GM23248 (cell line): ENCODE measurements at places on chromosomes 12 and 14.
A peak's percentile ranks its signal among the peaks of the same experiment; 100 is the strongest.

GRCh38 chr14:85576218-85576617 is 46.3 kb downstream of the FLRT2 start:
- peak; percentile 60 for DNase-seq

- peak; percentile 98 for DNase-seq
These were observed 1.1 kb upstream of the NFATC4 start for GRCh38 chr14:24366721-24367513.

- no peak for DNase-seq
These were observed at the start of gene TAS2R20 for GRCh38 chr12:10998204-10998603. TSS of gene TAS2R20 (minus strand) at chr12:10998304. CDS start at chr12:10997875, 429 bp downstream.

GRCh38 chr14:91315844-91316267 is 71.4 kb upstream of the GPR68 start:
- no peak for DNase-seq

- DNase-seq, result peak; percentile 46
These were observed 1.1 kb upstream of the PPP1R13B start for GRCh38 chr14:103848175-103849077.

- DNase-seq, result no peak
These were observed 4.1 kb downstream of the RDH16 start for GRCh38 chr12:56953314-56953713.

GRCh38 chr12:124443931-124444712 is 123.3 kb downstream of the NCOR2 start:
- DNase-seq, result no peak

DNA sequence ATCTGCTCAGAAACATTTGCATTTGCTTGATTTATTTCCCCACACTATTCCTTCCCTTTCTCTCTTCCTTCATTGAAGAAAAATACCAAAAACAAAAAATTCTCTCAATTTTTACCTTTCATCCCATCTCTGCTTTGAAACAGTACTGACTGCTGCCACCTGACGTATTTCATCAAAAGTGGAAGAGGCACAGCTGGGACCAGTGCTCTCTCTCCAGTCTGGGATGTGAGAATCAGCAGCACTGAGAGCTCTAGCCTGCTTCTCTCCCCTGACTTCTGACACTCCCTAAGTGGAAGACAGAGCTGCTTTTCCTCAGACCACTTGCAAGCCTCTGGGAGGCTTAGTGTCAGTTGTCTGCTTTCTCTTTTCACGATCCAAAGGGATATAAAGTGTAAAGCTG is 36.9 kb downstream of the TTLL5 start:
- no peak for DNase-seq

- peak; percentile 87 for DNase-seq
These were observed 9.3 kb downstream of the GXYLT1 start for GRCh38 chr12:42135259-42135814.

- DNase-seq, result peak; percentile 75
These were observed 16.1 kb downstream of the FGD6 start for GRCh38 chr12:95201056-95201670.

GRCh38 chr14:62329427-62329826 is 567.2 kb downstream of the SNAPC1 start:
- no peak for DNase-seq

- no peak for DNase-seq
These were observed 28.6 kb upstream of the NRXN3 start for GRCh38 chr14:78141590-78141989.

DNA sequence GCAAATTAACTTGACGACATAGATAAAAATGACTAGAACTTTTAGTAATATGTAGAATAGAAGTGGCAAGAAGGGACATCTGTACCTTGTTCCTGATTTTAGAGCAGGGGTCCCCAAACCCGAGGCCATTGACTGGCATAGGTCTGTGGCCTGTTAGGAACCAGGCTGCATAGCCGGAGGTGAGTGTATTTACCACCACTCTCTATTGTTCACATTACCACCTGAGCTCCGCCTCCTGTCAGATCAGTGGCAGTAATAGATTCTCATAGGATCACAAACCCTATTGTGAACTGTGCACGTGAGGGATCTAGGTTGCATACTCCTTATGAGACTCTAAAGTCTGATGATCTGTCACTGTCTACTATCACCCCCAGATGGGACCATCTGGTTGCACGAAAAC is 113.6 kb upstream of the AVPR1A start:
- DNase-seq, result no peak

DNA sequence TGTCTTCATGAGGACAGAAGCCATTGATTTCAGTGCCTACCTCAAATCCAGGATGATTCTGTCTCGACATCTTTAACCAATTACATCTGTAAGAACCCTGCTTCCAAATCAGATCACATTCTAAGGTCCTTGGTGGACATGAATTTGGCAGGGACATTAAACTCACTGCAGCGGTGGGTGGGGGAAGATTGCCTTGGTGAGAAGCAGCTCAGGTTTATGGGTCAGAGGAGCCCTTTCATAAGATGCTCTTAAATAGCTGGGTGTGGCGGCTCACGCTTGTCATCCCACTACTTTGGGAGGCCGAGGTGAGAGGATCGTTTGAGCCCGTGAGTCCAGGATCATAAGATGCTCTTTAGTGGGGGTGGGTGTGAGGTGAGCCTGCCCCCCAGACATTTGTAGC is 42.9 kb downstream of the ELK3 start:
- DNase-seq, result peak; percentile 63

- DNase-seq, result no peak
These were observed 42.7 kb upstream of the NEDD1 start for GRCh38 chr12:96864335-96864734.

- DNase-seq, result peak; percentile 60
These were observed 4.3 kb downstream of the SPTLC2 start for GRCh38 chr14:77612011-77612620.

DNA sequence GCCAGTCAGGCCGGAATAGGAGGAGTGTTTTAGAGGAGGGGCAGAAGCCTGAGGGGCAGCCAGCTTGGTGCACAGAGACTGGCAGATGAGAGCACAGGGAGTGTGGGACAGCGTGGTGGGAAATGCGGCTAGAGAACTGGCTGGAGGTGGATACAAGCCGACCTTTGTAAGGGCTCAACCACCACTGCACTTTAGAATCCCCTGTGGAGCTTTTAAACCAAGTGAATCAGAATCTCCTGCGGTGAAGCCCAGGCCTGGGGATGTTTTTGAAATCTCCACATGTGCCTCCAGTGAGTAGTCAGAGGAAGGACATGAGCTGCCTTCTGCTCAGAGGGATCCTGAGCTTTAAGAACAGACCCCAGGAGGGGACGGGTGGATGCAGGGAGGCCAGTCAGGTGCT is 10.9 kb upstream of the PCED1B start:
- DNase-seq, result no peak

- no peak for DNase-seq
These were observed 141.7 kb upstream of the ARHGAP5 start for GRCh38 chr14:31935391-31935790.

DNA sequence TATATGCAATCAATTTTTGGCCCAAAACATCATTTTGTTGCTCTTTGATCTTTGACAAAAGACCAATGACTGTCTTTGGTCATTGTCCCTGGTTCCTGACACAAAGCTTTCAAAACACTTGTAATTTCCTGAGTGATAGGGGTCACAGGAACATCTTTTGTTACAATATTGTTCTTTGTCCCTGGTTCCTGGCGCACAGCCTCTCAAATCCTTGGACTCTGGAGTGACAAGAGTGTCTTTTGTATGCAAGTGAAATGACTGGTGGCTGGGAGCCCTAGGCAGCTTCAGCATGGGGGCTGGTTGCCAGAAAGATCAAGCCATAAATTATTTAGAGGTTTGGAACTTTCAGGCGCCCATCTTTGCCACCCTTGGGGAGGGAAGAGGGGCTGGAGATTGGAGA is 53.9 kb downstream of the DNAH10 start:
- DNase-seq, result no peak

DNA sequence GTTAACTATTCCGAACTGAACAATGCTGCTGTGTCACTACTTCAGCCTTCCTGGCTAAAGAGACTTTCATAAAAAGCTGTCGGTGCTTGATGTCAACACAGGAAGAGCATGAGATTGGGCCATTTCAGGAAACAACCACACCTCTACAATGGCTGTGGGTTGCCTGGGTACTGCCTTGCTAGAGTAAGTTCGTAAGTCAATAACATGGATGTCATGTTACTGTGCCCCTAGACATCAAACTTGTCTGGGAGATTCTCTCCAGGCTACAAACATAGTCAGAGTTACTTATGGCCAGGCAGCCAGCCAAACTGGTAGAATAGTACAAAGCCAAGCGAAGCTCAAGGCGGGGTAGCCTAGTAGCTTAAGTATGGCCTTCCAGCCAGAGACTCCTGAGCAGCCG is 23.1 kb downstream of the MAX start:
- no peak for DNase-seq

- no peak for DNase-seq
These were observed 51.4 kb upstream of the DIO3 start for GRCh38 chr14:101509730-101510371.

- no peak for DNase-seq
These were observed 4.1 kb downstream of the SDR39U1 start for GRCh38 chr14:24438223-24439097.

DNA sequence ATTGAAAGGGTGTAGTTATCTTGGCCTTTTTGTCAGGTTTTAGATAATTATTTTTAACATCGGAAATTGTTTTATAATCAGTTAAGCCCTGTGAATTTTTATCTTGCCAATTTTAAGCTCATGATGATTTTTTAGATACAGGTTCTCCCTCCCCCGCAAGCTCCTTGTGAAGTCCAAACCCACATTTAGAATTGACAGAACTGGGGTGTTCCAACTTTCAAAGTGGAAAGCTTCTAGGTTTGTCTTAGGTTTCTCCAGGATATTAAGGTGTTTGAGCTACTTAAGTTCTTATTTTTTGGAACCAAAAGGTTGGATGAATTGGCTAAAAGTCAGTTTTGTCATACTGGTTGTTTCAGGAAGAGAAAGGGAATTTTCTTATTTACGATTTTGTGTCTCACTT is 49.1 kb downstream of the ATP2A2 start:
- no peak for DNase-seq

DNA sequence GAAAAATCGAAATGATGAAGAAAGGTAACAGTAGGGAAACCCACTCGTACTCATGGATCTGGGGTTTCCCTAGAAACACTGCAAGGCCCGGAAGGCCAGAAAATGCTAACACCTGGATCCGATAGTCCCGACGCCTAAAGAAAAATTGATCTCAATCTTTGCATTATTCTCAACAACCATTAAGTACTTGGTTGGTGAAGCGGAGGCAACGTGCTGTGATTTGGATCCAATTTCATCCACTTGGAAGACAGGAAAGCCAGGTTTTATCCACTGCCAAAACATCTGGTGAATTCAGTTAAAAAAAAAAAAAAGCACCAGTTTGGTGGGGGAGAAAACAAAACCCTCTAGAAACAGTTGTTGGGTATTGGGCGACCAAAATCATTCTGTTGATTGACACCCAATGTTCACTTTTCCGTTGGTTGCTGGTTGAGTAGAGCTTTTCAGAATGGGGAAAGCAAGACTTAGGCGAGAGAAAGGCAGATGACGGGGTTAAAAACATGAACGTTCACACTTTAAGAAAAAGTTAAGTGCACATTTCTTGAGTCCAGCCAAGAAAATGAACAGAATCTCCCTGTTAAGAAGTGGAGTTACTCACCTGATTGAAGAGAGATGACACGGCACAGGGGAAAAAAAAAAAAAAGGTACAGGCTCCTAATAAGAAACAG is 41.9 kb upstream of the MED13L start:
- DNase-seq, result no peak

DNA sequence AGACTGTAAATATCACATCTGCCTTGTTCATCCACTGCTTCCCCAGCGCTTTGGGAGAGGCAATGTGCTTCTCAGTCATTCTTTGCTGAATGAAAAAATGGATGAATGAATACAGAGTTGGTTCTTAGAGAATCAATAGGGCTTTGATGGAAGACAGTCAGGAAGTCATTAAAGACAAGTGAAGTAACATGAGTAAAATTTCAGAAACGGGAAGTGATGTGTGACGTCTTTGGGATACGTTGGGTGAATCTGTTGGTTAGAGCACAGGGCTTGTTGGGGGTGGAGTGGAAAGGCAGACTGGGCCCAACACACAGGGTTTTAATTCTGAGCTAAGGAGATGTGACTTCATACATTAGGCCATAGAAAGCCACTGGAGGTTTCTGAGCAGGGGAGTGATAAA is 39.0 kb upstream of the NRXN3 start:
- DNase-seq, result no peak

- peak; percentile 43 for DNase-seq
These were observed 30.1 kb downstream of the MED13L start for GRCh38 chr12:116247377-116247776.

GRCh38 chr12:123151457-123152454 is 866 bp upstream of the PITPNM2 start:
- no peak for DNase-seq

DNA sequence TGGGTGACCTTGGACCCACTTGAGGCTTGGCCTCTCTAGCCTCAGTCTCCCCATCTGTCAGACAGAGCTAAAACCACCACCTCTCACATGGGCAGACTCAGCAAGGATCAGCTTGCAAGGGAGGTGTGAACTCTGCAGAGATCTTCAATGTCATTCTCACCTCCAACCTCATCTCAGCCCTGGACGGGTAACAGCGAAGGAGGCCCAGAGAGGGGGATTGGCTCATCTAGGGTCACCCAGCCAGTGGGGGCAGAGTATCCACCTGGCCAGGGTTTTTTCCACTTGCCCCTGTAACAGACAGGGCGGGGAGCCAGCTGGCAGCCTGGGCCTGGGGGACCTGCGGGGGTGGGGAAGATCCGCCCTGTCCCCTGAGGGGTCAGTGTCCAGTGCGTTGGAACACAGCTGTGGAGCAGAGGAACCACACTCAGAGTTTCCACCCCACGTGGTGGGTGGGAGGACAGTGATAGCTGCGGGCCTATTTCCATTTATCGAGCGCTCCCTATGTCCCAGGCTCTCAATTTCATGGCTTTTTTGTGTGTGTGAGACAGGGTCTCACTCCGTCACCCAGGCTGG is 27.4 kb downstream of the DTX1 start:
- DNase-seq, result no peak

DNA sequence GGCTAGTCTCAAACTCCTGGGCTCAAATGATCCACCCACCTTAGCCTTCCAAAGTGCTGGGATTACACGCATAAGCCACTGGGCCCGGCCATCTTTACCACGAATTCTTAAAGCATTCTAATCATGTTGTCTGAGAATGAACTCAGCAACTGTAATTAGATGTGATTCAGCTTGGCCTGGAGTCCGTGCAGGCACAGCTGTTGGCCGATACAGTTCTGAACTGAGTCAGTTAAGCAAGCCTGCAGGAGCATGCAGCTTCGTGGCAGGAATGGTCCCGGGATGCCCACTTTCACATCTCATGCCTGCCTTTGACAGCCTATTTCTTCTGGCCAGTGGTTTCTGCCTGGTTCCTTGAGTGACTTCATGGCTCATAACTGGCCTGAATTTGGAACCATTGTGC is 194.1 kb downstream of the ANO6 start:
- DNase-seq, result peak; percentile 96

GRCh38 chr12:13000616-13000924 is 505 bp upstream of the HEBP1 start:
- DNase-seq, result peak; percentile 67

GRCh38 chr14:81435391-81436295 is 35.5 kb upstream of the STON2 start:
- peak; percentile 50 for DNase-seq

DNA sequence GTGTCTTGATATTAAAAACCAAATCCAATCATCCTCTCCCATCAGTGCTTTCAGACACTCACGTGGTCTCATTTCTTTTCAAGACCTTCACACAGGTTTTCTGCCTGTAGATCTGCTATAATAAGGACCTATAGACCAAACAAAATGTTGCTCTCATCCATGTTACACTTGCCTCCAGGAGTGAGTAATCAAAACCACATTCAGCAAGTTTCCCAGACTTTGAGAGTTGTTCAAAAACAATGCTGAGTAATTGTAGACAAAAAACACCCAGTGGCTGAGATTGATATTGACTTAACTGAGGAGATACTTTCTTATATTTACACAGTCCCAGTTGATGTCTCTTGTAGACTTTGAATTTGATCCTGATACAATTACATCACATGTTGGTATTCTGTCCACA is 383.1 kb downstream of the TMEM132D start:
- no peak for DNase-seq
